ENCODE measurements at places on chromosomes 16 and 17.

- no peak for DNase-seq
Measured at GRCh38 chr17:51402899-51403298, 142.6 kb downstream of the UTP18 start.

- DNase-seq, result no peak
Measured at GRCh38 chr17:63437287-63438091, 8.6 kb downstream of the CYB561 start.

- no peak for DNase-seq
Measured at GRCh38 chr17:47735536-47736011, 2.5 kb downstream of the TBX21 start.

DNA sequence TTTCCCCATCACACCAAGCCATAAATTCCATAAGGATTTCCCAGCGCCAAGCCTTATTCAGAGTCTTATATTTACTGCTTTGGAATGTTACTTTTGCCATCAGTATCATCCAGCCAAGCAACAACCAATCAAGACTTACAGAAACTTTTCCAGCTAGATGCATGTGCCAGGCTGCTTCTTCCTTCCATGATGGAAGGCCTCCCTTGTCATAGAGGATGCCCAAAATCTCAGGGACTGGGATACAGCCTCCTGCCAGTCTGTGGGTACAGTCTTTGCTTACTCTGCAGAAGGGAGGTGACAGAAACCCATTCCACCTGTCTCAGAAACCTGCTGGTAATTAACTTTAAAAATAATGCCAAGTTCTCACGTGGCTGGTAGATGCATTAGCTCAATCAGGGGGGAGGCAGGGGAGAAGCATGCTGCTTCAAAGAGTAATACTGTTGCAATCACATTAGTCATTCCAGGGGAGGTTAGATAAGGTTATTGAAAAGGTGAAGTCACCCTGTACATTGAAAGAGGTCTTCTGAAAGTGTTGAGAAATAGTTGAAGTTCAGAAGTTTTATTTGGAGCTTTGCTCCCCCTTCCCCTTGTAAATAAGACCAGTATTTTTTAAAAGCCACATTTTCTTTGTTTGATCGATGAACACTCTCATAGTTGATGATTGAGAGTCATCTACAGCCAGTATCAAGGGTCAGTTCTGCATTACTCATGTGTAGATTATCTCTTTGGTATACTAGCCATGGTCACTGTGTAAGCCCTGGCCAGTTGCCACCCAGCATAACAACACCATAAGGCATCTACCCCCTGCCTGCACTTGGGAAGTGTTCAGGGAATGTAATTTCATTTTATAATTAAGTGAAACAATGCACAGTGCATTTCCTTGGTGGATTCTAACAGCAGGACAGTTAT is 22.2 kb downstream of the HLF start:
- DNase-seq, result no peak

- no peak for DNase-seq
Measured at GRCh38 chr16:2243031-2243528, 6.8 kb downstream of the DNASE1L2 start.

- no peak for DNase-seq
Measured at GRCh38 chr16:65392806-65393565, 271.1 kb upstream of the CDH11 start.

Measured in activated CD4-positive, CD25-positive, alpha-beta regulatory T cell treated with anti-CD3 and anti-CD28 coated beads, Interleukin-2, amount 50 U/mL, for 72 hours (primary cell).